Fibroblast of villous mesenchyme (primary cell): ENCODE measurements at places on chromosomes 5 and 9. TPM values are rescaled to one million over a fixed set of nuclear protein-coding genes. Genes with fewer than 3 reads are reported as not detected.

SMIM33 gene
- total RNA-seq: not detected in 2 replicates

FOXD4L4 gene
- total RNA-seq: under 0.01 TPM in 1 of 2 replicates, not detected in the other

SAPCD2 gene
- total RNA-seq: 5.2 TPM in 2 replicates

DOCK8 gene
- 0.32 and 2.6 TPM in 2 replicates for total RNA-seq

PCDHGB5 gene
- 23.2 and 25.0 TPM in 2 replicates for total RNA-seq

SEMA5A gene
- 72.5 and 74.7 TPM in 2 replicates for total RNA-seq

MLANA gene
- not detected in 2 replicates for total RNA-seq

SLC46A2 gene
- total RNA-seq: not detected in 2 replicates

HDAC3 gene
- 49.0 and 53.5 TPM in 2 replicates for total RNA-seq

TAF11L9 gene
- not detected in 2 replicates for total RNA-seq

ANKRD31 gene
- total RNA-seq: under 0.01 and 0.32 TPM in 2 replicates

IFNA2 gene
- not detected in 2 replicates for total RNA-seq

IRX2 gene
- total RNA-seq: 0.32 and 3.0 TPM in 2 replicates

PTGDS gene
- total RNA-seq: 10.8 and 21.9 TPM in 2 replicates

- DNase-seq: peak; percentile 6
These were observed 133.1 kb upstream of the FBXL7 start for GRCh38 chr5:15366676-15367391.

GRCh38 chr5:4306057-4306456 is 710.4 kb downstream of the IRX1 start:
- DNase-seq: no peak

DNA sequence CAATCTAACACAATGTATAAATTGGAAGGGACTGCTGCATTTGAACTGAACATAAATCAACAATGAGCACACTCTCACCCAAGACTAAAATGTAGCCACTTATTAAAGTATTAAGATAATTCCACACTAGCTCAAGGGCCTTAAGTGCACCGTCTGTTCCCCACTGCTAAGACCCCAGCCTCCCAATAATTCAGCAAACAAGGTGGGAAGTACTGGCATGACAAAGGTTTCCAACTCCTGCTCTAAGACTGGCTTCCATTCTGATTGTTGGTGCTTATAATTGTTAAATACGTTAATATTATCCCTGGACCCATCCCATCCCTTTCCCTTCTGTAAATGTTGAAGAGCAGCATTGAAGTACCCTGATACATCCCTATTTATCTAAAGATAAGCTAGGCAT is 636.7 kb downstream of the NR2F1-AS1 start:
- DNase-seq: no peak

- DNase-seq: no peak
These were observed 14.0 kb upstream of the ACSL6 start for GRCh38 chr5:132025403-132025971.

DNA sequence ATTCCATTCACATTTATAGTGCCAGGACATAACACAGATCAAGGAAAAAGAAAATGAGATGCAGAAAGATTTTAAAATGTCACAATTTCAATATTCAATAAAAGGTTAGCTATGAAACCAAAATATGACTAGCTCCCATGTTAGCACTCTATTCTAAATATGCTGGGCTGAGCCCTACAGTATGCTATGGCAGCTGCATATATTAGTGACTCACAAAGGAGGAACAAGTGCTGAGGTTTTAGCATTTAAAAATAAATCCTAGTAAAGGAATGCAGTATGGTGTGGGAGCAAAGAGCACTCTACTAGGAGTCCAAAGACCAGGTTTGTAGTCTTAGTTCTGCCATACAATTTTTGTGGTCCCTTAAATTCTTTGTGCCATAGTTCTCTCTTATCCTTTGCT is 118.4 kb downstream of the OXCT1 start:
- no peak for DNase-seq

GRCh38 chr5:146878476-146879172 is at the start of gene PPP2R2B:
Gene PPP2R2B (minus strand): TSS chr5:146878757.
- peak; percentile 7 for DNase-seq

GRCh38 chr9:125337236-125337635 is 75.6 kb downstream of the GAPVD1 start:
- DNase-seq: peak; percentile 20

- no peak for DNase-seq
These were observed 63.9 kb downstream of the C9orf152 start for GRCh38 chr9:110143950-110144545.

- DNase-seq: no peak
These were observed 308.3 kb downstream of the SLIT3 start for GRCh38 chr5:168992687-168993086.

DNA sequence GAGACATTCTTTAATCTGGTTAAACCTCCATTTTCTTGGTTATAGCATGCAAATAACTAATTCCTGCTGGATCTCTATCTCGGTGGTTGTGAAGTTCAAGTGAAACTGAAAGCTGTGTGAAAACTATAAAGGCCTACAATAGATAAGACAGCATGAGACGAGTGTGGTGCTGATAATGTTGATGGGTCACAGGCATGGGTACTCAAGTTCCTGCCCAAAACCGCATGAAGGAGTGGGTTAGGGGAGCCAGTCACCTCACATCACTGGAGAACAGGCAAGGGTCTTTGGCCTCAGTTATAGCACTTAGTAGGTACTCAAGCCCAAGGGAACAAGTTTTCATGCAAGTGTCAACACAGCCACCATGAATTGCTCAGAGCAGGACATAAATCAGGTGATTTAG is 16.7 kb downstream of the HMHB1 start:
- peak; percentile 47 for DNase-seq

DNA sequence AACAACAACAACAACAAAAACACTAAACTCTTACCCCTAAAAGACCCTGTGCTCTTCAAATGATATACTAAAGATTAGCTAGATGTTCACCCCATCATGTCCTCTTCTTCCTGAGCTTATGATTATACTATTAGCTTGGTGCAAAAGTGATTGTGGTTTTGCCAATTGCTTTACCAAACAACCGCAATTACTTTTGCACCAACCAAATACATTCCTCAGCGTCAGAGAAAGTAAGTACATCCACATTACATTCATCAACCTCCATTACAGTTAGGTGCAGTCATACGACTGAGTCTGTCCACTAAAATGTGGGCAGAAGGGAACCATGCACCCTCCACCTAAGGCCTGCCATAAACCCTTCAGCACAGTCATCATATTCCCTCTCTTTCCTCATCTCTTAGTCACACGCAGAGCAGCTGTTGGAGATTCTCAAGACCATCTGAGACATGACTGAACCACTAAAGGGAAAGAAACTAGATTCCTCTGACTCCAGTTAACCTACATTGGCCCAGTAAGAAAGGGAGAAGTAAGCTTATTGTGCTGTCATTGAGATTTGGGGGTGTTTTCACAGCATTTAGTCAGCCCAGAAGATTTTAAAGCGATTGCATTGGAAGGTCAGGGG is 181.6 kb upstream of the TLE4 start:
- peak; percentile 1 for DNase-seq

DNA sequence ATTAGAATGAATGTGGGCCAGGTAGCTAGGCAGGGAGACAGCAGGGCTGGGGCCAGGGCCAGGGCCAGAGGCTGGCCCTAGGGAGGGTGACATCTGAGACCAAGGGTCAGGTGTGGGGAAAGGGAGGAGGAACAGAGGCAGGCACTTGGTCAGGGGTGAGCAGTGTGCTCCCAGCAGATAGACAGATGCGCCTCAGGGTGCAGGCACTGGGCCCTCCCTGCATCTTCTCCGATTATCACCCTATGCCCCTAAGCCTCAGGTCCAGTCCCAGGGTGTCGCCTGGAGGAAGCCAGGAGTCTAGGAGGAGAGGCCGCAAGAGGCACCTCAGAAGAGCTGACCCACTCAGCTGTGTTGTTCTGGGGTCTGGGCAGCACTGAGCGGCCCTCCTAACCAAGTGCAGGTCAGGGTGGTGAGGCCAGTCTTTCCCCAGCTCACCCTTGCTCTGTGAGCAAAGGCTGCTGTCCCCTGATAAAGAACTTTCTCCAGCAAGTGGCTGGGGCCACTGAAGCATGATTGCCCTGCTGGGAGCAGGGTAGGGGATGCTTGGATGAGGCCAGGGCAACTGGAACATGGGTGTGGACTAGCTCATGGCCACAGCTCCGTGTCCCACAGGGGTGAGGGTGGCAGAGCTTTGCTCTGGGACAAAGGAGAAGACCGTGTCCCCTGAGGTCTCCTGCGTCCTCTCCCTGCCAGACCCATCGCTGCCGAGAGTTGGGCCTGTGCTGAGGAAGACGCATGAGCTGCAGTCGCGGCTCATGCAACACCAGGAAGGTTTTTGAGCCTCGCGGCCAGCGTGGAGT is 2.1 kb upstream of the RASGEF1C start:
- no peak for DNase-seq

DNA sequence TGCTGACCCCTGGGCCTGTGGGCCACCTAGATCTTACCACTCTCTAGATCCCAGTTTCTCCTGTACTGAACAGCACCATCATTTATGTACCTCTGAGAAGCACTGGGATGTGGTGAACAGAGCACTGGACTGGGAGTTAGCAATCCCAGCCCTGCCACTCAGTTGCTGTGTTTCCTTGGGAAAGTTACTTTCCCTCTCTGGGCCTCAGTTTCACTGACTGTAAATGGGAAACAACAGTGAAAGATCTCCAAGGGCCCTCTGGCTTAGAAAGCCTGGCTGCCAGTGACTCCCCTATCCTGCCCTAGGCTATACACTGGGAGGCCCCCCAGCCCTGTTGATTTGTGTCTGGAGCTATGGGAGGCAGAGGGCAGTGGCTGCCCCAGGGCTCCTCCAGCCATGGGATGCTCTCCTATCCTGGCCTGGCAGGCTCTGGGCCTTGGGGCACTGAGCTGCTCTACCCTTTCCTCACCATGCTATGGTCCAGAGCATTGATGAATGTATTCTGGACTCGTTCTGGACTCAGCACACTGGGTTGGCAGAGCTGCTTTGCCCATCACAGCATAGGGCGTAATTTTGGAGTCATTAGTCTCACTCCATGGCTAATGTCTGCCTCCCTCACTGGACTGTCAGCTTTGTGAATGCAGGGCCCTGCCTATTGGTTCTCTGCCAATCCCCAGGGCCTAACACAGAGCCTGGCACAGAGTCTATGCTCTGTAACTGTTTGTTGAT is 99.3 kb downstream of the RGS3 start:
- DNase-seq: no peak

DNA sequence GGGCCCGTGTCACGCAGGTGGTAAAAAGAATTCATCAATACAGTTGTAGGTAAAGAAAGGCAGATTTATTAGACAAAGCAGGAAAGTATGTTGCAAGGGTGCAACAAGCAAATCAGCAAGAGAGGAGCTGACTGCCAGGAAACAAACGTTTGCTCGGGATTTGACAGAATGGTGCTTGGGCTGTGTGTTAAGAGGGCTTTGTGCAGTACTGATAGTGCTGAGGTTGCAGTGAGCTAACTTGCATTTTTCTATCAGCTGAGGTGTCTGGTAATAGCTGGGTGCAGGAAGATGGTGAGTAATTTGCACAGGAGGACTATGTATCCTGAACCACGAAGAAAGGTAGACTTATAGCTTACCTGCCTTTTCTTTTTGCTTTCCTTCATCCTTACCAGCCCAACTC is 3.9 kb upstream of the RARS1 start:
- DNase-seq: no peak

DNA sequence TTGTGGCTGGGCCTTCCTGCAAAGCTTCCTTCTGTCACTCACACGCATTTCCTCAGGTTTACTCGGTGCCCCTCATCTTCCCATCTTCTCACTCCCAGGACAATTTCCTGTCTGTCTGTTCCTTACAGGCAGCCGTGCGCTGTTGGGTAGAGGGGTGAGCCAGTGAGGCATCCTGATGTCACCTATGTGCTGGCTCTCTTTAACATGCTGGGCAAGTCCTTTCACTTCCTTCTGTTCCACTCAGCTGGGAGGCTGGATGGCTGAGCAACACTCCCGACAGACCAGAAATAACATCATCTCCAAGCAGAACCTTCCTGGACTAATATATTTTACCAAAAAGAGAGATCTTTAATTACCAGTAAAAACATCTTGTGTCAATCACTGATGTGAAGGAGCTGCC is 103.0 kb downstream of the HSD17B3 start:
- no peak for DNase-seq

DNA sequence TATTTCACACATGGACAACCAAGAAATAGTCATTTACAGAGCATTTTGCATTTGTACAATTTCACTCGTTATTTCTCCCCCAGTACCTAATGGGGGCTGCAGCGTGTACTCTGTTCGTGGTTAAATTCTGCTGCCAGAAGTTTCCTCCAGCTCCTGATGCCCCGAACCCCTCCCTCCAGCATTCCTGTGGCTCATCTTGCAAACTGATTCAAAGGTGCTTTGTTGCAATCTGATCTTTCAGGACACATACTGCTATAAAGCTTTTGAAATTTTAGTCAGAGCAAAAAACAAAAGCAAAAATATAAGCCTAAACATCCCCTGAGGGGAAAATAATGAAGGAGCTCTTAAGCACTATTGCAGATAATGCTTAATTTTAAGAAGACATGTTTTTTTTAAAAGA is 27.7 kb downstream of the UBLCP1 start:
- peak; percentile 59 for DNase-seq

- peak; percentile 78 for DNase-seq
These were observed 151.8 kb upstream of the VLDLR start for GRCh38 chr9:2469681-2470221.

- no peak for DNase-seq
These were observed 10.2 kb downstream of the CORO2A start for GRCh38 chr9:98182069-98182820.

- DNase-seq: no peak
These were observed 60.9 kb upstream of the ORM1 start for GRCh38 chr9:114261987-114262386.

DNA sequence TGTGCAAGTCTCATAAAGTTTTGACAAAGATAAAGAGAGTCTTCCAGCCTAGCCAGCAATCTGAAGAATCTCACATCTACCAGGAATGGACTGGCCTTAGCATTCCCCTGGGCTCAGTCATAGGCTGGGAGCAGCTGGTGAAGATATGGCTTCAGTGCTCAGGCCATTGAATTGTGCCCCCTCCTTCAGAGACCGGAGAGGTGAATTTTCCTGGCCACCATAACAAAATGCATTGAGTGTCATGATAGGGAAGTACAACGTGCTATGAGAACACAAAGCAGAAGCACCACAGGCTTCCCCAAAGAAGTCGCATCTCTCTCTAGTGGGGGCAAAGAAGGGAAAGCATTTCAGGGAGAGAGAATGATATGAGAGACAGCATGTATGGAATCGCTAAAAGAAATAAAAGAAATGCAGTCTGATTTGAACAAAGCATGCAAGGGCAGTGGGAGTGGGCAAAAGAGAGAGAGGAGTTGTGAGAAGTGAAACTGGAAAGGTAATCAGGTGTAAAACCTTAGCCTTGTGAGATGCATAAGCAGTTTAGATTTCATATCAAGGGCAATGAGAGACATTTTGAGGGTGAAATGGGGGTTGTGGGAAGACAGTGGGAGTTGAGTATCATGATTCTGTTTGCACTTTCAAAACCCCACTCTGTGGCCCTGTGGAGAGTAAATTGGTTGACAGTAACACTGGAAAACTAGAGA is 57.1 kb upstream of the NMUR2 start:
- DNase-seq: no peak

DNA sequence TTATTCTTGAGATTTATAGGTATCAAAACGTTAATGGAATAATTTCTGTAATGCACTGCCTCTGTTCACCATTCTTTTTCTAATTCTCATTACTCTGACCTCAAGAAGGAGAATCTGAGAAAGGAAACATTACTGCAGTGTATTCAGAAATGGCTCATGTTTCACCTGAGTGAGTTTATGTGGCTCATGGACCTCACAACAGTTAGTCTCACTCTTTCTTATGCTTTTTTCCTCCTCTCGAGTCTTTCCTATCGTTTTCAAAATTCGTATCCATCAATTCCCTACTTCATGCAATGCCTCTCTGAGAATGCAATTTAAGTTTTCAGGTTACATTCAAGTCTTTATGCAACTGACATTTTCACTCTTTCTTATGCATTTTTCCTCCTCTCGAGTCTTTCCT is 9.6 kb downstream of the CDH10 start:
- DNase-seq: no peak

GRCh38 chr9:88508326-88508725 is 26.7 kb upstream of the NXNL2 start:
- no peak for DNase-seq

GRCh38 chr9:38103340-38103739 is 34.3 kb upstream of the SHB start:
- DNase-seq: no peak
